ENCODE measurements at places on chromosomes 7 and 10.

DNA sequence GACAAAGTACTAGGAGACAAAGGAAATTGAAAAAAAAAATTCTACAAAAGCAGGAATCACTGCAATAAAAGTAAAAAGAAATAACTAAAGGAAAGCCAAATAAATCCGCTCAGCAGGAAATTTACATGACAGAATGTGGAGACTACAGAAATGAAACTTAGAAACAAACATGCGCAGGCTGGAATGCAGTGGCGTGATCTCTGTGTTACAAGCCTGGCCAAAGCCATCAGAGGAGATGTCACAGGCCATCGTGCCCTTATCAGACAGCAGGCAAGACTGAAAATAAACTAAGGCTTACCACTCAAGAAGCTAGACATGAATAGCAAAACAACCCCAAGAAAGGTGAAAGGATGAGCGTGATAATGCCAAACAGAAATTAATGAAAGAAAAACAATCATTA, 6.3 kb upstream of the CAMK2B start:
- no peak for DNase-seq

- DNase-seq = no peak
These were observed 105.2 kb downstream of the FANK1 start for GRCh38 chr10:126001576-126001975.

DNA sequence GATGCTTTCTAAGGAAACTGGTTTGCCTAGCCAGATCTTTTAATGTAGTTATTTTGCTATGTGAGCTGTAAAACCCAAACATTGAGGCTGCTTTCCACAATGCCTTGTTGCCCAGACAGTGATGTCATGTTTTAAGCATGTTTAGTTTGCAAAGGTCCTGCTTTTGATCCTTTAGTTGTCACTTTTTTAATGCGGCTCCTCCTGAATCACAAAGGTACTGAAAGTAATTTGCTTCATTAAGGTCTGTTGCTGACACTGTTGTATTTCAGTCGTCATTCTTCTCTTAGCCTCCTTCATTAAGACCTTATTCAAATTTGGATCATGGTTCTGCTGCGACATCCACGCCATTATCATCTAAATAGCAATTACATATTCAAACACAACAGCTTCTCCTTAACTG, 10.6 kb downstream of the RPA3 start:
- no peak for DNase-seq

DNA sequence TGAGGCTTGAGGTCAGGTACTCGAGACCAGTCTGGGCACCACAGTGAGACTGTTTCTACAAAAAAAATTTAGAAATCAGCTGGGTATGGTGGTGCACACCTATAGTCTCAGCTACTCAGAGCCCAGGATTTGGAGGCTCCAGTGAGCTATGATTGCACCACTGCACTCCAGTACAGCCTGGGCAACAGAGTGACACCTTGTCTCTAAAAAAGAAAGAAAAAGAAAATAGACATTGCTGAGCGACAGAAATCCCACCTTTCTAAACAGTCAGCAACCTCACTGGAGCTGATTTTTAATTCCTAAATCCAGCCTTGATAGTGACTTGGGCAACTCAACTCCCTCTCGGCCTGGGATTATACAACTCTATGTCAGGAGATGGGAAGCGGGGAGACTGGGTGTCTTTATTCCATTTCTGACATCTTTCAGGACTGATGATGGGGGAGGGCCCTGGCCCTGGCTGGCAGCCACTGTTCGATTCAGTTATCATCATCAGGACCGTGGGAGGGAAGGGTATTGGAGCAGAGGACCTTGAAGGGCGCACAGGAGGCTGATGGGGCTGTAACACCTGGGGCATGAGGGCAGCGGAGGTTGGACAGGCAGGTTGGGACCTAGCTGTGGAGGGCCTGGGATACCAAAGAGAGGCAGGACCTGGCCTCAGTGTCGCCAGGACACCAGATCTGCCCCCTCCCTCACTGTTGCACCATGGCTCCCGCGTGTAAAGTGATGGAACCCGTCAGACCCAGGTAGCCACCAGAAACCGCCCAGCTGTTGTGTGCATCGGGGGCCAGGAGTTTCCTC, 14.7 kb downstream of the HSPB1 start:
- DNase-seq = no peak

- peak; percentile 81 for DNase-seq
These were observed at the start of gene NUDT13 for GRCh38 chr10:73110345-73110849. Gene NUDT13 (plus strand): TSS chr10:73110455. CDS start chr10:73114366, 3,911 bp downstream.

DNA sequence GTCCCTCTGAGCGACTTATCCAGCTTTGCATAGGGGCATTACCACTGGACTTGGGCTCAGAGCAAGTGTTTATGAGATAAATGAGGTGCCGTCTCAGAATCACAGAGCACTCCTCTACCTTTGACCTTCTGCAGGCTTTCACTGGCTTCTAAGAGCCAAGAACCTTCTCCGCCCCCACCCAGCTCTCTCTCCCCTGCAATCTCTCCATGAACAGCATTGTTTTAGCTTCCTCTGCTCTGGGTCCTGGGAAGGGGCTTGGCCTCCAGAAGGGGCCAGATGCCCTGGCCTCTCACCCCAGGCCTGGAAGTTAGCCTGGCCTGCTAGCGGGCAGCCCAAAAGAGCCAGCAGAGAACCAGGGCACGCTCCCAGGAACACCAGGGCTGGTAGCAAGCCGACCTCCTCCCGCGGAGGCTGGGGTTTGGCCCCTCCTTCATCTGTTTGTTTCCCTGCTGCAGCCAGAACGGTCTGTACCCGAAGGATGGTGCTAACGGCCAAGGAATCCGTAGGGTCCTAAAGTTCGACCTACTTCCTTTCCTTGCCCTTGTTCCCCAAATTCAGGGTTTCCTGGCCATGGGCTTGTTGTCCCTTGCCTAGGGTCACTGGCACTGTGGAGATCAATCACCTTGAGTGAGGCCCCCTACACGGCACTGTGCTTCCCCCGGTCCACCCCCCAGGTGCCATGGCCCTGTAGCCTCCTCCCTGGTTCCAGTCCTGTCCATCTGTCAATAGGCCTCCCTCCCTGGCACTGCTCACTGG, 18.7 kb upstream of the DDIT4 start:
- peak; percentile 90 for DNase-seq

- no peak for DNase-seq
These were observed 5.3 kb upstream of the DHTKD1 start for GRCh38 chr10:12063483-12063818.

- no peak for DNase-seq
These were observed 261.4 kb upstream of the HABP2 start for GRCh38 chr10:113291413-113291812.

DNA sequence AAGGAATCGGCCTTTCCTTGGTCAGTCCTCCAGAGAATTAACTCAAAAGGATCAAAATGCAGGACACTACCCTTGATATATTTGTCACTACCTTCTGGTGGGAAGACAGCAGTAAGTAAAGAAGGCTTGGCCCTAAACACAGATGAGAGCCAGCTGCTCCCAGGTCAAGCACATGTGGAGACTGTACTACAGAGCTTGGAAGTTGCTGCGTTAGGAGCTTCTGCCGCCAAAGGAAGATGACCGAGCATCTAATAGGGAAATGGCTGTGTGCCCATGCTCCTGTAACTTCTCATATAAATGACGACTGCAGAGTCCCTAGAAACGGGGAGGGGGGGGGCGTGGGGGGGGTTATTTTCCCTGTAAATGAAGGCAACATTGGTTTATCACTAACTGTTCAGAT, 59.0 kb downstream of the PODXL start:
- DNase-seq = no peak

DNA sequence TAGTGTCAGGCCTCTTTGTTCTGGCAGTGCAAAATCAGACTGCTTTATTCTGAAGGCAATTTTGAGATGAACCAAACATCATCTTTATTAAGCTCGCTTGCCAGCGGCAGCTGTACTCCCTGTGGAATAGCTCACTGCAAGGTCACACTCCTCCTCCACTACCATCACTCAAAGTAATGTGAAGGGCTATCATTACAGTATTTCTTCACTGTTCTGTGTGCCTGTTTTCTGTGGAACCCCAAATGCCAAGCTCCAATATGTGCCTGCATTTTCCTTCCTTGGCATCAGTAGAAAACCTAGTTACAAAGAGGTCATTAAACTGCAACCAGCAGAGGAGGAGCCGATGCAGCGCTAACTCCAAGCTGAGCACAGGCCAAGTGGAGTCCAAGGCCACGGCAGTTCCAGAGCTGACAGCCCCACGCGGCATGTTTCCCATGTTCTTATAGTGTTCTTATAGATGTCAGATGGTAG, 21.4 kb downstream of the BCCIP start:
- DNase-seq = no peak

- DNase-seq = no peak
These were observed 550.8 kb downstream of the IPMK start for GRCh38 chr10:57716884-57717283.

DNA sequence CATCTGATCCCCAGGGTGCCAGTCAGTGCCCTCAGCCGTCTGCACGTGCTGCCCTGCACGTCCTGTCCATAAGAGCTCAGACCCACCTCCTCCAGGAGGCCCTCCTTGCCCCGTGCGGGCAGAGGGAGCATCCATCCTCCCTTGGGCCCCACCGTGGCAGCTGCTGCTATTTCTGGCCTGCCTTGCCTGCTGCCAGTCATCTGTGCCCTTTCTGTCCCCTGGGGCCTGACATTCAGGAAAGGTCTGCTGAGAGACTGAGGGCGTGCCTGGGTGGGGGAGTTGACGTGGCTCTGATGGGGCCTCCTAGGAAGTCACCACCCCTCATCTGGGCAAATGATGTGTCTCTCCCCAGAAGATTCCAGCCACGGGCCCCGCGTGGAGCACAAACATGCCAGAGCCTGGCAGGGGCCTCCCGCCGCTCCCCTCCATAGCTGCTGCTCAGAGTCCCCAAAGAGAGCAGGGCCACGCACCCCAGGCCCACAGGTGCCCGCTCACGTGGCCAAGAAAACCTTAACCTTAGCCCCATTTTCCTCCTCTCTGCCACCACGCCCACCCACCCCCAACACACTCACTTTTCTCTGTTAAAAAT, 21.8 kb downstream of the DPYSL4 start:
- no peak for DNase-seq

GRCh38 chr7:4883033-4883371, 514 bp downstream of the RADIL start:
- DNase-seq = no peak

- DNase-seq = no peak
These were observed 96.9 kb downstream of the HIPK2 start for GRCh38 chr7:139680676-139681462.

GRCh38 chr7:100247152-100247757, 27.5 kb downstream of the PVRIG start:
- DNase-seq = peak; percentile 91

- DNase-seq = no peak
These were observed 5.1 kb downstream of the VENTX start for GRCh38 chr10:133242611-133243356.

- DNase-seq = no peak
These were observed 16.8 kb upstream of the CHCHD1 start for GRCh38 chr10:73765066-73765465.

GRCh38 chr10:74967911-74968666, 141.7 kb downstream of the KAT6B start:
- DNase-seq = no peak

- peak; percentile 10 for DNase-seq
These were observed 88.3 kb downstream of the NKX6-2 start for GRCh38 chr10:132697578-132698200.

DNA sequence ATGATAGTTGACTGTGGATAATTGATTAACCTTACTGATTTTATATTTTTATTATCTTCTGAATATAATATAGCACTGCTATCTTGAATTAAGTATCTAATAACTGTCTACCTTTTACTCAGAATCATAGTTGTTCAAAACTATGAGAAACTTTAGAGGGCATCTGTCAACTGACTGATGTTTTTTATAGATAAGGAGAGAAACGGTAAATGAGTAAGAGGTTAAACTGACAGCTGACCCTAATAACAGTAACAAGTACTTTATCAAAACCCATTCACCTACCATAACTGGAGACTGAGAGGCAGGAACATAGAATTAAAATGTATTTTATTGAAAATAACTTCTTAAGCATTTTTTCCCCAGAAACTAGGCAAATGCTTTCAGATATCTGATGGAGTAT, 62.2 kb downstream of the CYP51A1 start:
- no peak for DNase-seq

- no peak for DNase-seq
These were observed 15.6 kb downstream of the ZNF12 start for GRCh38 chr7:6691103-6691502.

DNA sequence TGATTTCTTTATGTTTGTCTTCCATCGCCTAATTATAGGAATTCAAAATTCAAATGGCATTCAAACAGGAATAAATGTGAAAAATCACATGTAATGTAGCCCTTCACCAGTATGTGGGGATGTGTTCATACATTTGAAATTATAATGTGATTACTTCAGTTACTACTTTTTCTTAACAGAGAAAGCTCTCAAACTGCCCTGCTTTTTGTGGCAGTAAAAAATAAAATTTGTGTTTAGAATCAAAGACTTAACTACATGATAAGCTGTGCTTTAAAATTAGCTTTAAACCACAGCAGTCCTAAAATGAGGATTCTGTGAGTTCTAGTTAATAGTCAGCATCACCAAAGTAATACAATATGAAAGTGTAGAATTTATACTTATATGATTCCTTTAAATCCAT, 7.8 kb upstream of the HERC4 start:
- no peak for DNase-seq

- DNase-seq = no peak
These were observed 47.8 kb downstream of the FAM20C start for GRCh38 chr7:240146-240676.

- DNase-seq = no peak
These were observed 263.8 kb upstream of the ZNF32 start for GRCh38 chr10:43912469-43912868.

- no peak for DNase-seq
These were observed 35.5 kb downstream of the GRID1 start for GRCh38 chr10:86330778-86331763.

GRCh38 chr10:43115881-43116595, 22.2 kb upstream of the CSGALNACT2 start:
- DNase-seq = no peak

GRCh38 chr10:100009283-100009792, 409 bp downstream of the DNMBP start:
- DNase-seq = no peak

GRCh38 chr7:154928136-154929005, 74.6 kb downstream of the PAXIP1 start:
- no peak for DNase-seq

GRCh38 chr10:87661861-87662785, 2.4 kb downstream of the PAPSS2 start:
- DNase-seq = no peak

GRCh38 chr10:103469201-103469600, 9.8 kb downstream of the CALHM3 start:
- no peak for DNase-seq

- DNase-seq = no peak
These were observed 4.6 kb downstream of the CDK5 start for GRCh38 chr7:151053096-151053495.

DNA sequence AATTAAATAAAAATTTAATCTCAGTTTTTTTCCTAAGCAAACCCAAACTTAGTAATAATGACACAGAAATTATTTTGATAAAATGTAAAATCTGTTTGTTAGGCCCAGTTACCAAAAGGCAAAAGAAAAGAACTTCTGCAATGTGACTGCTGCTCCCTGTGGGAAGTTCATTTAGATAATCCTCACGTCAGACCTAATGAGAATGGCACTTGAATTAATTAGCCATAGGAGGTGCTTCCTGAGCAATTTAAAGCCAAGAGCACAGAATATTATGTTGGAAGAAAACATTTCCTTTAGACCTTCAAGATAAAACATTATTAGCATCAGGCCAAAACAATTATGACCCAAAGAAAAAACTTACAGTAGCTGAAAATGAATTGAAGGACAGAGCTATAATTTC, 19.4 kb downstream of the SPAM1 start:
- no peak for DNase-seq

- DNase-seq = no peak
These were observed 23.6 kb downstream of the TSPAN15 start for GRCh38 chr10:69474742-69475432.

GRCh38 chr7:157690058-157690832, 353.4 kb downstream of the DNAJB6 start:
- peak; percentile 60 for DNase-seq

Measured in H9 (cell line).